ENCODE measurements at places on chromosomes 12 and 14. TPM values are rescaled to one million over a fixed set of nuclear protein-coding genes. Genes with fewer than 3 reads are reported as not detected.

DNA sequence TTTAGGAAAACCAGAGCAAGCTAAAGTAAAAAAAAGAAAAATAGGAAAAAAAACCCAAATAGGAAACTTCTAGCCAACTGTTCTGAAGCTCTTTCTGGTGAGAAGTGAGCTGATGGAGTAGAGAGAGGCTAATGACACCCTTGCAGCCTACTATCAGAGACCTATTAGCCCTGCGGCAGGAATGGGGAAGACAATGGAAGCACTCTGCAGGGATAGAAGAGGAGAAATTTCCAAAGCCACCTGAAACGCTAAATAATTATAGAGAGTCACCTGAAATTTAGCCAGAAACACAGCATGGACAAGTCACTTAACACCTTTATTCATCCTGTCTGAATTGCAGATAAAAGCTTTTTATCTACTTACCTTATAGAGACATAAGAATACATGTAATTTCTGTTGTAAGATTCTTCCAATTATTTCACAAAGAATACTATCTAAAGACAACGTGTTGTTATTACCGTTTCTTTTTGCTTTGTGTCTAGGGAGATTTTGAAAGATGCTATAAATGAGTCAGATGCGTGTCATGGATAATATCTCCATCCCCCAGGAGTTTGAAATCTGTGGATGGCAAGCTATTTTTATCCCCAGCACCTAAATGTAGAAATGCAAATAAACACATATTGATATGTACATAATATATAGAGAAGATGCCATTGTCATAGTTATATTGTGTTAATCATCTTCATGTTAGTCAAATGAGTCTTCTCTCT, 138.6 kb downstream of the TPH2 start:
- no peaks in the 10 kb centered on the region for H3K36me3 ChIP-seq
- no peaks in the 10 kb centered on the region for H3K4me1 ChIP-seq
- no peak overlapping the region for H3K4me3 ChIP-seq
- H3K27me3 ChIP-seq: peaks cover 2% of the 10 kb centered on the region
- H3K27ac ChIP-seq: no peak overlapping the region

- peaks cover 29% of the 10 kb centered on the region for H3K36me3 ChIP-seq
- no peak overlapping the region for H3K27ac ChIP-seq
- no peak overlapping the region for H3K4me3 ChIP-seq
- no peak for DNase-seq
- no peaks in the 10 kb centered on the region for H3K4me1 ChIP-seq
- no peaks in the 10 kb centered on the region for H3K27me3 ChIP-seq
Observed at GRCh38 chr14:77347751-77348150, 26.9 kb downstream of the GSTZ1 start.

GRCh38 chr12:92302041-92302829, 156.6 kb upstream of the BTG1 start:
- no peak overlapping the region for H3K27ac ChIP-seq
- H3K4me1 ChIP-seq: peaks cover 19% of the 10 kb centered on the region
- no peak overlapping the region for H3K4me3 ChIP-seq
- H3K36me3 ChIP-seq: peaks cover 6% of the 10 kb centered on the region
- H3K27me3 ChIP-seq: no peaks in the 10 kb centered on the region

DNA sequence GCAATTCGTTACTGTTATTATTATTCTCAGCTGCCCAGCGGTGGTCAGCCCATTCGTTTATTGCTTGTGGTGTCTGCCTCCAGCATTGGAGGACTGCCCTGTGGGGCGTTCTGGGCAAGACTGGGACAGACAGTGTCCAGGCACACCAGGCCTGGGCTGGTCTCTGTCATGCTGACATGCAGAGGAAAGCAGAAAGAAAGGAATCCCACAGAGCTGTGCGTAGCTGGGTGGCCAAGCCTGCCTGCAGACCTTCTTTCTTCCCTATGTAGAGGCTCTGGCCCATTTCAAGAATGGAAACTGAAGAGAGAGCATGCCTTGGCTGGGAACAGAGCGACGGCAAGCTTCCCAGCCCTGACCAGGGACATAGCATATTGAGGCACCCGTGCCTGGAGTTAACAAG, 525.3 kb upstream of the TBX3 start:
- no peak overlapping the region for H3K27ac ChIP-seq
- no peak for DNase-seq
- H3K27me3 ChIP-seq: no peaks in the 10 kb centered on the region

GRCh38 chr14:24944800-24945199, 105.1 kb downstream of the STXBP6 start:
- DNase-seq: no peak
- H3K4me1 ChIP-seq: no peaks in the 10 kb centered on the region
- H3K36me3 ChIP-seq: no peaks in the 10 kb centered on the region

DNA sequence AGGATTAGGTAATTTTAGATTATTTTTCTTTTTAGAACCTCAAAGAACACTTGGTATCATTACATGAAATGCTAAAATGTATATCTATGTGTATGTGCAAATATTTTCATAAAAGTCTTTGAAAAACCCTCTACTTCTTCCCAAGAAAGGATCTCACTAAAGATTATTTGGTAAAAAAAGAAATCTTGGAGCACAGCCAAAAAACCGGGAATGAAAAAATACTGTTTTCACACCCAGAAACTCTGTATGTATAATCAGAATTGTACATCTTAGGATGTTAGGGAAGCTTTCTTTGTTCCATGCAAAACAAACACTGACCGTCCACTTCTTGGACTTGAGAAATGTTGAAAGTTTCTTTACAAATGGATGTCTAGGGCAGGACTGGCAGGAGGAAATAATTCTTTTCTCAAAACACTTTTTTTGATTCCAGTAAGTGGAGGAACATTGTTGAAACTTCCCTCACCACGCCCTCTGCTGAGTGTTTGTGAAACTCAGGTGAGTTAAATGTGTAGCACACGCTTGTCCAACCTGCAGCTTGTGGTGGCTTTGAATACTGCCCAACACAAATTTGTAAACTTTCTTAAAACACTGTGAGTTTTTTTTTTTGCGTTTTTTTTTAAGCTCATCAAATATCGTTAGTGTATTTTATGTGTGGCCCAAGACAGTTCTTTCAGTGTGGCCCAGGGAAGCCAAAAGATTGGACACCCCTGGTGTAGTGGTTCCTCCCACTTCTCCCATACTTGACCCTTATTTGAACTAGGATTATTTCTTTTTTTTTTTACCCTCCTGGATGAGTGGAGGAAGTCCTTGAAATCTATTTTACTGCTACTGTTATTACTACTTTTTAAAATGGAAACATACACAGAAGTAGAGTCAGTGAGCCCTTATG, 26.6 kb downstream of the FBXO34 start:
- no peaks in the 10 kb centered on the region for H3K27me3 ChIP-seq
- H3K4me3 ChIP-seq: peak overlapping the region; percentile 16
- peak overlapping the region; percentile 16 for H3K27ac ChIP-seq
- peaks cover 57% of the 10 kb centered on the region for H3K4me1 ChIP-seq

DNA sequence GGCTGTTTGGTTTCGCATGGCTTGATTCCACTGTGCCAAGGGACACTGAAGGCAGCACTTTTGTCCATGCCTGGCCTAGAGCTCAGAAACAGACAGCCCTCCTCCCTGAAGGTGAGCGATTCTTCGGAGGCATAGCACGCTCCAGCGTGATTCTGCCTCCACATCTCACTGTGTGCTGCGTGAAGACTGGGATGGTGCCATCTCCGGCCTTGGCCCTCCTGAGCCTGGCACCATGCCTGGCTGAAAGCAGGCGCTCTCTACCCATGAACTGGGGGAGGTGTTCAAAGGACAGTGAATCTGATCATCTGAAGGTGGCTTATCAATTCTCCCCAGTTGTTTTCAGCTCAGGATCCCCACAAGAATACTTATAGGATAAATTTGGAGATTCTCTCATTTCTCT, 187.4 kb downstream of the TTC7B start:
- no peak for DNase-seq
- H3K36me3 ChIP-seq: no peaks in the 10 kb centered on the region
- H3K4me1 ChIP-seq: peaks cover 3% of the 10 kb centered on the region
- H3K27ac ChIP-seq: no peak overlapping the region
- H3K27me3 ChIP-seq: no peaks in the 10 kb centered on the region

GRCh38 chr12:17478908-17479673, 610.9 kb downstream of the RERGL start:
- H3K4me1 ChIP-seq: no peaks in the 10 kb centered on the region
- DNase-seq: no peak
- H3K27ac ChIP-seq: no peak overlapping the region
- no peaks in the 10 kb centered on the region for H3K27me3 ChIP-seq
- H3K4me3 ChIP-seq: no peak overlapping the region
- H3K36me3 ChIP-seq: no peaks in the 10 kb centered on the region

DNA sequence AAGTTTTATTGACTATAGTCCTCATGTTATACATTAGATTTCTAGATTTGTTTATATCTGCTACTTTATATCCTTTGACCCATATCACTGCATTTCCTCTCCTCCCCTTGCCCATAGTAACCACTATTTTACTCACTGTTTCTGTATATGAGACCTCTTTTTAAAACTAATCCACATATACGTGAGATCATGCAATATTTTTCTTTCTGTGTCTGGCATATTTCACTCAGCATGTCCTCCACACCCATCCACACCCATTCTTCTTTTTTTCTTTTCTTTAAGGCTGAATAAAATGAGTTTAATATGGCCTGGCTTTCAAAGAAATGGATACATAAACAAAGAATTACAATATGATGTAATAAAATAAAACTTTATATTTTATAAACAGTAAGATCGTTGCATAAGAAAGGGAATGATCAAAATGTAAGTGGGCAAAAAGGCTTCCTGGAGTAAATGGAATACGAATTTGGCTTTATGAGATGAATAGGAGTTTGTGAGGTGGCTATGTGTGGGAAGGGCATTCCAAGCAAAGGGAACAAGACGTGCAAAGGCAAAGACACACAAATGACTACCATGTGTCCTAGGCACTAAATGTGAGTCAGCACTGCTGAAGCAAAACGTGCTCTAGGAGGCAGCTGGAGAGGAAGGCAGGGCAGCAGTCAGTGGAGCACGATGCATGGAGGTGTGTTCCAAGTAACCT, 53.2 kb upstream of the HIF1A start:
- no peak overlapping the region for H3K27ac ChIP-seq
- DNase-seq: no peak
- H3K4me1 ChIP-seq: peaks cover 11% of the 10 kb centered on the region
- peaks cover 2% of the 10 kb centered on the region for H3K36me3 ChIP-seq
- no peak overlapping the region for H3K4me3 ChIP-seq
- no peaks in the 10 kb centered on the region for H3K27me3 ChIP-seq

- no peak overlapping the region for H3K27ac ChIP-seq
- no peaks in the 10 kb centered on the region for H3K36me3 ChIP-seq
- H3K4me1 ChIP-seq: peaks cover 2% of the 10 kb centered on the region
- no peak for DNase-seq
Observed at GRCh38 chr14:72154645-72155378, 222.6 kb downstream of the RGS6 start.

DNA sequence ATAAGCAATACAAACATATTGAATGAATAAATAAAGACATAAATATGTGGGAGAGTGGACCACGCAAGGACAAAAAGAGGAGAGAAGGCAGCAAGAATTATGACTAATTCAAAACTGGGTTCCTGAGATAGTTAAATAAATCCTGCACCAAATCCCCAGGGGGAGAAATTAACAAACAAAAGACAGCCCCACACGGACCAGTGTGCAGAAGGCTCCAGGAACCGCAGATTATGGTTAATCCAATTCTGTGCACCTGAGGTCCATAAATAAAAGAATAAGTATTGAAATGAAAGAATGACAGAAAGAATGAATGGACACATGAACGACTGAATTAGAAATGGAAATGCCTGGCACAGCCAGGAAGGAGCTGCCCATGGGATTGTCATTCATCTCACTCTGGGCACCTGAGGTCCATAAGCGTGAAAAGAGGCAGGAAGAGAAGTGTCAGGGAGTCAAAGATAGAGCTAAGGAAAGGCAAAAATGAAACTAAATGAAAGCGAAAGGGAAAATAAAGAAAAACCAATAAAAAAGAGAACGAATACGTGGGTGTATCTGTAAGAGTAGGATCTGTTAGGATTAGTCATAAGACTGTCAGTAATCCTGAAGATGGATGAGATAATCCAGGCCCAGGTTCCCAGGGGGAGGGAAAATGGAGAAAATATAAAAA, 23.3 kb downstream of the MEG3 start:
- DNase-seq: peak; percentile 64
- H3K27me3 ChIP-seq: no peaks in the 10 kb centered on the region
- no peak overlapping the region for H3K4me3 ChIP-seq
- H3K27ac ChIP-seq: no peak overlapping the region

- no peak overlapping the region for H3K27ac ChIP-seq
- no peaks in the 10 kb centered on the region for H3K4me1 ChIP-seq
- H3K27me3 ChIP-seq: no peaks in the 10 kb centered on the region
- H3K4me3 ChIP-seq: no peak overlapping the region
Observed at GRCh38 chr12:115383668-115384067, 699.7 kb upstream of the TBX3 start.

GRCh38 chr12:41250748-41251147, 62.6 kb downstream of the PDZRN4 start:
- no peak overlapping the region for H3K27ac ChIP-seq
- H3K4me3 ChIP-seq: no peak overlapping the region
- no peak for DNase-seq
- no peaks in the 10 kb centered on the region for H3K36me3 ChIP-seq
- no peaks in the 10 kb centered on the region for H3K4me1 ChIP-seq
- H3K27me3 ChIP-seq: no peaks in the 10 kb centered on the region

DNA sequence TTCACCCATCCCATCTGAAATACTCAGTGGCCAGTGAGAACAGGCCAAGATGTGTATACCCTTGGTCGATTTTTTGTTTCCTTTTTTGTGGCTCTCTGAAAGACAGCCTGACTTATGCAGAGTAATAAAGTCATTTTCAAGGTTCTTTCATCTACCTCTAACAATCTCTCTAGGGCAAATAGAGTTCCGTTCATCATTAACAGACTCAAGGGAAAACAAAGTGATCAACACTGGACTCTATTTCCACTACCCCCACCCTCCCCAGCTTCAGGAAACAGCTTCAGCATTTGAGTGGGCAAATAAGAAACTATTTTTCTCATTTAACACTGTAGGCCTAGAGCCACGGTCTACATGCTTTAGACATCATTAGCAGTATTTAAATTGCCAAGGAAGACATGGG, 15.9 kb downstream of the PRKAB1 start:
- H3K4me3 ChIP-seq: no peak overlapping the region
- peaks cover 52% of the 10 kb centered on the region for H3K36me3 ChIP-seq
- H3K27ac ChIP-seq: peak overlapping the region; percentile 52
- DNase-seq: no peak
- H3K27me3 ChIP-seq: no peaks in the 10 kb centered on the region

- H3K36me3 ChIP-seq: peaks cover 58% of the 10 kb centered on the region
- no peak overlapping the region for H3K4me3 ChIP-seq
- no peak for DNase-seq
Observed at GRCh38 chr12:39581592-39581991, 38.0 kb downstream of the ABCD2 start.

GRCh38 chr12:102096855-102097254, 23.1 kb downstream of the NUP37 start:
- H3K27ac ChIP-seq: no peak overlapping the region
- H3K36me3 ChIP-seq: peaks cover 35% of the 10 kb centered on the region
- no peak overlapping the region for H3K4me3 ChIP-seq
- DNase-seq: no peak
- no peaks in the 10 kb centered on the region for H3K27me3 ChIP-seq
- H3K4me1 ChIP-seq: peaks cover 12% of the 10 kb centered on the region

- peaks cover 17% of the 10 kb centered on the region for H3K4me1 ChIP-seq
- H3K36me3 ChIP-seq: peaks cover 2% of the 10 kb centered on the region
- peak overlapping the region; percentile 86 for H3K4me3 ChIP-seq
Observed at GRCh38 chr12:52007158-52007921, 594 bp downstream of the TAMALIN start.

The TBX5 gene
- total RNA-seq: not detected

The NRXN3 gene
- not detected for total RNA-seq

The TAS2R14 gene
- 2.7 TPM for total RNA-seq

The LYZ gene
- not detected for total RNA-seq

The TAPBPL gene
- total RNA-seq: 31.9 TPM

The AICDA gene
- total RNA-seq: not detected

The OR4Q3 gene
- total RNA-seq: not detected
